ENCODE measurements at places on chromosomes 11 and 22.

GRCh38 chr11:104163100-104164027, 583 bp downstream of the PDGFD start:
- DNase-seq = peak; percentile 66

- no peak for DNase-seq
Measured at GRCh38 chr22:21042978-21043859, 2.5 kb upstream of the LRRC74B start.

DNA sequence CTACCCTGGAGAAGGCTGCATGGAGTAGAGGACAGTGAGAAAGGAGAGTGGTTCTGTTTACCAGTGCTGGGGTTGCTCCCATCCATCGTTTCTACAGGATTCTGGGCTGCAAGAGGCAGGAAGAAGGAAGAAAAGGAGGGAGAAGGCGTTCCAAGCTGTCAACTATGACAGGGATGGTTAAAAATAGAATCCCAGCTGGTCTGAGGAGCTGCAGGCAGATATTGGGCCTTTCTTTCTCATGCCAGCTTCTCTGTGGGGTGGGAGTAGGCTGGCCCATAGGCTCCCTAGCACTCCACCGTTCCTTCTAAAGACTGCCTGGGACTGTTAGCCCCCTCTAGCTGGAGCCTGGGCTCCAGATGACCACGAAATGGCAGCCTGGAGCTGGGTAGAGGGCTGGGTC, 13.6 kb downstream of the CCKBR start:
- DNase-seq = no peak

DNA sequence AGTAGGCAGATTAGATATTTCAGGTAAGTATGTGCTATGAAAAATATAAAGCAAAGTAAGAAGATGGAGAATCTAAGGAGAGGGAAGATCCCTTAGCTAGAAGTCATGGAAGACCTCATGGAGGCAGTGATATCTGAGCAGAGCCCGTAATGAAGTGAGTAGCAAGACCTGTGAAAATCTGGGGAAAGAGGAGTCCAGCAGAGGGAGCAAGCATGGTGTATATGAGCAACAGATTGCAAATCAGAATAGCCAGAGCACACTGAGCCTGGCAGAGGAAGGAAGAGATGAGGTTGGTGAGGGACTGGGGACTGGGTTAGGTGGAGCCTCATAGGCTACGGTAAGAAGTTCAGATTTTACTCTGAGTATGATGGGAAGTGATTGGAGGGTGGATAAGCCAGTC, 9.4 kb downstream of the LHFPL7 start:
- peak; percentile 44 for DNase-seq

GRCh38 chr11:20080032-20080685, 80.1 kb downstream of the DBX1 start:
- DNase-seq = no peak

DNA sequence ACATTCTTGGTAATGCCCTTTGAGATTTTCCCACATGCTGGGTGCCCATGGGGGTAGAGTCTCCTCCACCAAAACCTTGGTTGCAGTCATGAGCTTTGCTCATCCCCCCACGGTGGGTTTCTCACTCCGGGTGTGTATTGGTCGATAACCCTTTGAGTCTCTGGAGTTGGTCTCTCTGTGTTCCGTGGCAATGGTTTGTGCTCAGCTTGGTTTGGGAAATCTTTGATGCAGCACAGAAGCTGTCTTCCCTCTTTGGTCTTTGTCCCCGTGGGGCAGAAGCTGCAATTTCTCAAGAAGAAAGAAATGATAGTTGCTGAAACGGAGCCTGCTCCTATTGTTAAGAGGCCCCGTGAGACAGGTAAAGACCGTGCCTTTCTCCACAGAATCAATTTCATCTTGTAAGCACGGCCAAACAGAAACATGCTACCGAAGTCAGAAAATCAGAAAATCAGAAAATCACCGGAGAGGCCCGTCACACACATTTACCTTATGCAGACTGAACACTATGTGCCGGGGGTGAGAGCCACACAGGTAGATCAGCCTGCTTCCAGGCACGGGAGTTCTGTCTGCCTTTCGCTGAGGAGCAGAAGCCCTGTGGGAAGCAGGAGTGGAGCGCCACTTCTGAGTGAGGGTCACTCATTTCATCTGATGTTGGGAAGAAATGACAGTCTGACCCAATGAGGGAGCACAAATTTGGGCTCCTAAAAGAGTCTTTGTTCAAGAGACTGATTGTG, 186.1 kb downstream of the TBC1D22A start:
- no peak for DNase-seq

DNA sequence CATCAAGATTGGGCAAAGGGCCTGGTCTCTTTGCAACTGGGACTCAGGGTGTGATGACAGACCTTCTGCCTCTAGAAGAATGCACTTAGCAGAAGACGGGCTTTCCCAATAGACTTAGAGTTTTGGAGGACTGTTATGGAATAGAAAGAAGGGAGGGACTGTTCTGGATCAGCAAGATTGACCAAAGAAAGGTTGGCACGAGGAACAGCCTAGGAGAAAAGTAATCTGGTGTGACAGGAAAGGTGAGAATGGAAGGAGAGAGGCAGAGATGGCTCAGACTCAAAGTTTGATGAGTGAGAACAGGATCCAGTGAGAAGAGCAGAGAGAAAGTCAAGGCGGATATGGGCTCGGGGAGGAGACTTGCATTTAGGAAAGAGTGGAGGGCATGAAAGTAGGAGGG, 23.0 kb upstream of the TMEM45B start:
- DNase-seq = no peak

DNA sequence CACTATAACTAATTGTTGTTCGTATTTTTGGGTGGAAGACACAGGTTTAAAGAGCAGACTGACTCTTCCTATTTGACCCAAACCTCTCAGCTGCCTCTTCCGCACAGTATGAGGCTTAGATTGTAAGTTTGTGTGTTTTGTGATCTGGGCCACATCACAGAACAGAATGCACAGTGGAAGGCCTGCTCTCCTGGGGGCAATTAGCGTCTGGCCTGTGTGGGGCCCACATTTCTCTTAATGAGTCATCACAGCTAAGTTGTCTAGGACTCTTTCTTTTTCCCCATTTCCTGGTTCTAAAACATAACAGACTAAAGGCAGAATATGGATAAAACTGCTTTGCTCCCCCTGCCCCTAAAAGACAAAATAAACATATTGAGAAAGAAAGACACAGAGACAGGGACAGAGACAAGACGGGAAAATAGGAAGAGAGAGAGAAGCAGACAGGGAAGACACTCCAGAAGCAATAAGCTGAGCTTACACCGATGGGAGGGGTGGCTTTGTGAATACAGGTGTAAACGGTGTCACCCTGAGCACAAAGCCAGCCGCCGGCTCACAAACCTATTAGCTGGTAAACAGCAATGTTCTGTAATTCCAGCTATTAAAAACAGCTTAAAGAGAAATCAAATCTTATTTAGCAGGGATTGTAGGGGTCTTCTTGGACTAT, 127.4 kb upstream of the OPCML start:
- peak; percentile 13 for DNase-seq

DNA sequence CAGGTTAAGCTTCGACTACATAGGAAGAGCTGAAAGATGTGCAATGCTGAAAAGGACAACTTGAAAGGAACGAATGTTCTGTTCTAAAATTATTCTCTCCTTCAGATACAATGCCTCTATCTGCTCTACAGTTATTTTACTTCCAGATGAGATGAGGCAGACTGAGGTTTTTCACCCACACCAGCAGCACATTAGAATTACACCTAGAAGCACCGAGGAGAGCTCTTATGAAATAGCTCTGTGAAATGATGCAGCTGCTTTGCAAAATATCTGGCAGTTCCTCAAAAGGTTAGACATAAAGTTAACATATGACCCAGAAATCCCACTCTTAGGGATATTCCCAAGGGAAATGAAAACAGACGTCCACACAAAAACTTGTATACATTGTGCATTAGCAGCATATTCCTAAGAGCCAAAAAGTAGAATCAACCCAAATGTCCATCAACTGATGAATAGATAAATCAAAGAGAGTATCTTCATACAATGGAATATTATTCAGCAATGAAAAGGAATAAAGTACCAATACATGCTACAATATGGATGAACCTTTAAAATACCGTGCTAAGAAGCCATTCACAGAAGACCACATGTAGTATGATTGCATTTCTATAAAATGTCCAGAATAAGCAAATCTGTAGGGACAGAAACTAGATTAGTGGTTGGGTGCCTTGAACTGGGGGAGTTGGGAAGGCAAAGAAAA, 34.5 kb downstream of the WT1 start:
- no peak for DNase-seq

GRCh38 chr11:8722809-8723208, 40.2 kb downstream of the RPL27A start:
- DNase-seq = no peak

GRCh38 chr11:18321578-18321968, 367 bp downstream of the HPS5 start:
- no peak for DNase-seq

GRCh38 chr22:24962835-24963234, 10.3 kb downstream of the KIAA1671 start:
- no peak for DNase-seq

DNA sequence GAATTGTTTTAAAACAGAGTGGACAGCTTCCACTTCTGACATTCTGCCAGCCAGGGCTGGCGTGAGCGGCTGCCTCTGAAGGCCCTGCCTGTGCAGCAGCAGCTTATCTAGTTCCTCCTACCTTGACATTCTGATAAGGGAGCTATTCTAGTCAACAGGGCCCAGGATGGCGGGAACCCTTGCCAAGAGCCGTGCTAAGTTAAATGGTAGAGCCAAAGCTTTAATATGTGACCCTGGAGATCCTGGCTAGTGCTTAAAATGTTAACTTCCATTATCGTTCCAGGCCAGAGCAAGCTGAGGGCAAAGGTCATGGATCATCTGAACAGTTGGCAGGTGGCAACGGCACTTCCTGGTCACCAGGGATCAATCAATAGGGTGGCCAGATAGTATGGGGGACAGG, 3.5 kb downstream of the KCNJ5 start:
- no peak for DNase-seq

DNA sequence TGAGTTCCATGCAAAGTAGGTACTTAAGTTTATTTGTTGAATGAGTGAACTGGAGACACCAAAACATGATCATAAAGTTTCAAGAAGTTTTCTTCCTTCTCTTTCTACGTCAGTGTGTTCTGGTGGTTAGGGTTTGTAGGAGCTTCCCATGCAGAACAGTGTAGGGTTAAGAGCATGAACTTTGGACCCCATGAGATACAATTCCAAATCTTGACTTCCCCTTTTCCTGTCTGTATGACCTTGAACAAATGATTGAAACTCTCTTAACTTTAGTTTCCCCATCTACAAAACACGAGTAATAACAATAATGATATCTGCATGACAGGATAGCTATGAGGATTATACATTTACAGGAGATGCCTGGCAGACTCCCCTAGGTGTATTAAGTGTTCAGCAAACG, 41.0 kb upstream of the TENM4 start:
- no peak for DNase-seq

DNA sequence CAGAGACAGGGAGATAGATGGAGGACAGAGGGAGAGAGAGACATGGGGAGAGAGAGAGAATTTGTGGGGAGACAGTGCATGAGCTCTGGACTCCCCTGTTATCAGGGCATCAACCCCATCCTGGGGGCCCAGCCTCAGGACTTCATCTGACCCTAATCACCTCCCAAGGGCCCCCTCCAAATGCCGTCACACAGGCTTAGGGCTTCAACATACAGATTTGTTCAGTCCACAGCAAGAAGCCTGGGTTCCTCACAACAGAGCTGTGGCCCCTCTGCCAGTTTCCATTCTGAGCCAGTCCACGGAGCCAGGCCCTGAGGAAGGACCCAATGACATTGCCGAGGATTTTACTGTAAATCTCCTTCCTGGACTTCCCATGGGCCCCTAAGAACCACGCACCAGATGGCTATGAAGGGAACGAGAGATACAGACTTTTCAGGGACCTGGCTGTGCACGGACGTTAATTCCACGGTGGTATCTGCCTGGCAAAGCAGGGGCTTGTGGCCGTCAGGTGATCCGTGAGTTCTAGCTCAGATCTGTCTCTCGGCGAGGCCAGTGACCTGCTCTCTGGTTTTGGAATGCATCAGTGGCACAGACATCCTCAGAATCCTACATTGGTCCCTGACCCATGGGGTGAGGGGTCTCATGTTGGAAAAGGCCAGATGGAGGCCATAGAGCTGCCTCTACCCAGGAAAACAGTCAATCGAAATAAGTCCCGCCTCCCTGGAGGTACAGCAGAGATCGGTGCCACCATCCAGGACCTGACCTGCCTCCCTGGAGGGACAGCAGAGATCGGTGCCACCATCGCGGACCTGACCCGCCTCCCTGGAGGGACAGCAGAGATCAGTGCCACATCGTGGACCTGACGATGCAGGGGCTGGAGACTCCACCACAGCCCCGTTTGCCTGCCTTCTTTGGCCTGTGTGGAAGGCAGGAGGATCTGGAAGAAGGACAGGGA, 8.7 kb upstream of the B4GALNT4 start:
- DNase-seq = peak; percentile 40

DNA sequence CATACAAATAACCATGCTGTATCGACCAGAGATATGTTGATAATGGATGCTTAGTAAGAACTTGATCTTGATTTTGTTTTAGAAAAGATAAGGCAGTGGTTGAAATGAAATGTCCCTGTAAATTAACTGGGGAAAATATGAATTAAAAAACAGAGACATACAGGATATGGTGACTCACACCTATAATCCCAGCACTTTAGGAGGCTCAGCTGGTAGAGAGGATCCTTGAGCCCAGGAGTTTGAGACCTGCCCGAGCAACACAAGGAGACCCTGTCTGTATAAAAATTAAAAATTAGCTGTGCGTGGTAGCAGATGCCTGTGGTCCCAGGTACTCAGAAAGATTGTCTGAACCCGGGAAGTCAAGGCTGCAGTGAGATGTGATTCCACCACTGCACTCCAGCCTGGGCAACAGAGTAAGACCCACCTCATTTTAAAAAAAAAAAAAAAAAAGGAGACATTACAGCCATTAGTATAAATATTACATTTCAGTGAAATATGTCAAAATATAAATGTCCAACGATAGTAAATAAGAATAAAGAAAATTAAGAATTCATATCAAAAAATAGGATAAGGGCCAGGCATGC, 4.6 kb downstream of the PICALM start:
- DNase-seq = no peak

DNA sequence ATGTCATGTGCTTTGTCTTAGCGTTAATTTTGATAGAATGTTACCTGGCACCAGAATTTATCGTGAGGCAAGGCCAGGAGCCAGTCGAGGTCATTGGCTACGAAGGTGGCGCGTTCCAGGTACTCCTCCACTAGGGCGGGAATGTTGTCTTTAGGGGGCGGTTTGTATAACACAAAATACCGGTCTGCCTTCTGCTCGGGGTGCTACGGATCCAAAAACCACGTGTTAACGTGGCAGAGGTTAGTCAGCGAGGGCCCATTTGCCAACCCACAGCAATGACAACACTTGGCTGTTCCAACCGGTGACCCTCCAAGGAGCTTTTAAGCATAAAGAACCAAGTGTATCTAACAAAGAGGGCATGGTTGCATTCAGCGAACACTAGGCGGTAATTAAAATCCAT, 12.5 kb downstream of the ASCC2 start:
- no peak for DNase-seq
